ENCODE measurements at places on chromosomes 3 and 15.

- peak; percentile 38 for DNase-seq
These were observed 44.5 kb upstream of the CCNL1 start for GRCh38 chr3:157204431-157204830.

DNA sequence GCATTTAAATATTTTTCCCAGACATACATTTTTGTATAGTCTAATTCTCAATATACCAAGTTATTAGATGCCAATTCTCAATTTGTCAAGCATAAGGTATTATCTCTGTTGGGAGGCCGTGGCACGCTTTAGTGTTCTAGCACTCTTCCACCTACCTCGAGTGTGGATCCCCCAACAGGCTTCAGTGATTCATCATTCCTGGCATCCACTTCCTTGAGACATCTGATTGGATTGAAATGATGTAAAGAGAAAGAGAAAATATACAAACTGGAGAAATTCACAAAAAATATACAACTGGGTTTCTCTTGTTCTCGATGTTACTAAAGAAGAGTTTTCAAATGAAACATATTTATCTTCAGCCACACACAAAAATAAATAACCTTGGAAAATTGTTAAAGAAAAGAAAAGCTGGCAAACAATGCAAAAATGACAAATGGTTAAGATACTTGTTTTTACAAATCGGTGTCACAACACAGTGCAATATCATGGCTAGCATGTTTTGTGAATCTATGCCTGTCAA lies 218.0 kb upstream of the CDIN1 start:
- no peak for DNase-seq

DNA sequence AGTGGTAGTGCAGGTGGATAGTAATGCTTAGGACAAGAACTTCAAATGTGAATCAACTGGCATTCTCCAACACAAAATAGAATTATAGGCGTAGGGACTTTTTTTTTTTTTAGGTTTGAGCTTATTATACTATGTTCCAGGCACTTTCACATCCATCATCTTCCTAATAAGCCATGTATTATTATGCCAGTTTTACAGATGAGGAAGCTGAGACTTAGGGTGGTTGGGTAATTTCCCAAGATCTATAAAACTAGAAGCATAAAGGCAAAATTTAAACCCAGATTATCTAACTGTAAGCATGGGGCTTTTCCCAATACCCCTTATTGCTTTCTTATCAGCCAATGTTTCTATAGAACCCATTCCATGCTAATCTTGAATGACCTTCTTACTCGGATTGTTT lies 75.1 kb upstream of the ETV5 start:
- DNase-seq, result no peak

DNA sequence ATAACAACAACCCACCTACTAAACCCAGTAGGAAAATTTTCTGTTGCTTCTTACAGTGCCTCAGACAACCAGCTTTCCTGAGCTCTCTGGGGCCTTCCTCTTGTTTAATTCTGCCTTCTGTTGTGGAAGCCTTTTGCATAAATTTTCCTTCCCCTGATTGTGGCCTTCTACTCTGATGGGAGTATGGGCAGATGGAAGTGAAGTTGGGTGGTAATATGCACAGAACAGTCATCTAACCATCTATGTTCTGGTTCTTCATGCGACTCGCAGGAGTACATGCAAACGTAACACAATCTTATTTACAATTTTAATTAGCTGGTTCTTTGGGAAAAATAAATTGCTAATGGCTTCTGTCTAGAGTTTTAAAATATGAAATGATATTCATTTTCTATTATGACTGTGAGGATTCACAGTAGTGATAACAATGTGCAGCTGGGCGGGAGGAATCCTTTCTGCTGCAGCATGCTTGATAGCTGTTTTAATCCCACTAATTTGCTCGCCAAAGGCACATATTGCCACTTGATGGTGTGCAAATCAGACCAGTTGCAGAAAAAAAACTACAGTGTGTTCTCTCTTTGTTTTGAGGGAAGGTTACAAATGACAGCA lies 311.5 kb upstream of the ROPN1 start:
- no peak for DNase-seq

GRCh38 chr3:71825551-71826283 lies 40.8 kb upstream of the PROK2 start:
- no peak for DNase-seq

DNA sequence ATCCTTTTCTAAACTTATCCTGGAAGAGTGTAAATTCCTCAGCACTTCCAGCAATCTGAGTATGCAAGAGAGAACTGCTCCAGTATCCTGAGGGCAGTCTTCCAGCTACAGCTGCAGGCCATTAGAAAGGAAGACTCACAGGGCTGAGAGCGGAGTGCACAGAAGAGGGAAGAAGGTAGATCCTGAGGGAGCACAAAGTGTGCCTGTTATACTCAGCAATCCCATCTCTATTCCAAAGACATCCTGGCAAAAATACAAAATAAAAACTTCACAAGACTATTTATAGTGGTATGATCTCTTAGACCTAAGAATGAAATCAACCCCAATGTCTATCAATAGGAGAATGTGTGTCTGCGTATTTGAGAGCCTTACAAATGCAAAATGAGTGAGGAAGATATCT lies 292.0 kb downstream of the ZIC1 start:
- no peak for DNase-seq

DNA sequence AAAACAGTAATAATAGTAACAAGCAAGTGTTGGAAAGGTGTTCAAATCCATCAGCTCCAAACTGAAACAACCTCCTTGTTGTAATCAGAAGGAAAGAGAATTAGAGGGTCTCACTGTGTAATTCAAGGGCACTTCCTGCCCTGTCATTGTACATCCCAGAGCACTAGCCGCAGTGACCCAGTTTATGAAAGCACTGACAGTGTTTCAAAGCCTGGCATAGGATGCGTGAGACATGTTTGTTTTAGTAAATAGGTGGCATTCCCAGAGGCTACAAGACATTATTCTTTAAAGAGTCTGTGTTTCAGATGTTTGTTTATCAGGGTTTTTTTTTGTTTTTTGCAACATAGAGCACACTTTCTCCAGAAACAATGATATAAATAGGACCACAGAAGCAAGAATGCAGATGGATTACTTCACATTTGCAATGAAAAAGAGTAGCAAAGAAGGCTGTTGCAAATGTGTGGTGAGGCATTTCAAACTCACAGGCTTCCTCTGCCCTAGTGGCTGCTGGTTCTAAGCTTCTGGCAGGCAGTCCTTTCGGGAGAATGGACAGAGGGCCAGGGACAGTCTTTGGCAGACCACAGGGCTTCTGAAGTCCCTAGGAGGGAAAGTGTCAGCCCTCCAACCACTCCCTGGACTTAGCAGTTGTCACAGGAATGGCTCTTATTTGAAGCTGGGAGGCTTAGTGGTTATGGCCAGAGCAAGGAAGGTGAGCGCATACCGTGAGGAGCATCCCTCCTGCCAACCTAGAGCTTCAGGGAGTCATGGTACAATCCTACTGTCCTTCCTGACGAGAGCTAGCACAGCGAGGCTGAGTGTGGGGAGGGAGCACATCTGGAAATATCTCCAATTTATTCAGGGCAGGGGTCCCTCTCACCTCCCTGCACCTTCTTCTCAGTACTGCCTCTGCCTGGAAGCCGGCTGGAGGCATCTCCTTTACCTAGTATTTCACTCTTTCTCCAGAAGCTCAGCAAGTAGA lies 31.4 kb upstream of the TIPARP start:
- DNase-seq, result no peak

DNA sequence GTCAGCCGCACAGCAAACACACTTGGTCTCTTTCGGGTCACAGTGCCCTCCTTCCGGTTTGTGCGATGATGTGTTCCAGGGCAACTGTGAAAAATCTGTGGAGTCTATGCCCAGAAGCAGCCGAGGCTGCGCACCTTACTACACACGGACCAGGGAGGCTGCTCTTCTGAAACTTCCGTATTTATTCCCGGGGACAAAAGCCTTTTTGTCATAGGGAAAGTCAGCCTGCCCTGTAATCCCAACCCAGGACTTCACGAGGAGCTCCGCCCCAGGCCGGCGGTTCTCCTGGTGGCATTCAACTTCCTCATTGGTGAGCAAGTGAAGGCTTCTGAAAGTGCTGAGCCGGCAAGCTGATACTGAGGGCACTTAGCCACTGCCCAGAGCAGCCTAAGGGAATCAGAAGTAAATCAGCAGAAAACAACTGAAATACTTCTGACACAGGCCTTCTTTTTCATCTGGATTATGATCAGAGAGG lies 126.5 kb downstream of the FMN1 start:
- DNase-seq, result peak; percentile 28

DNA sequence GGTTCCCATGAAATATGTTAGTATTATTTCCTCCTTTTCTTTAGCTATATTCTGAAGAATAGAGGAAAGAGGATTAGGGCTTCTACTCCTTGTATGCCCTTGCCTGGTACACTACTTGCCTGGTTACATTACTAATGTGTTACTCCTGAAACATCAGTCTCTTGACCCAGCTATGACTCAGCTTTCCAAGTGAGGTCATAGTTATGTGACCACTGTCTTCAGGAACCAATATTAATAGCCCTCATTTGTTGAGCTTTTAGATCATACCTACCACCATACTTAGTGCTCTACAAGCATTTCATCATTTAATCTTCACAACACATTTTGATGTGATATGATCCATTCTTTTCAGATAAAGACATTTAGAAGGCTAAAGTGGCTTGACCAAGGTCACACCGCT lies 60.3 kb downstream of the CMSS1 start:
- no peak for DNase-seq

- DNase-seq, result no peak
These were observed 97.8 kb upstream of the SPRED1 start for GRCh38 chr15:38154837-38155236.

All from neural progenitor cell (in vitro differentiated cells).